ENCODE measurements at places on chromosomes 4 and X.

DNA sequence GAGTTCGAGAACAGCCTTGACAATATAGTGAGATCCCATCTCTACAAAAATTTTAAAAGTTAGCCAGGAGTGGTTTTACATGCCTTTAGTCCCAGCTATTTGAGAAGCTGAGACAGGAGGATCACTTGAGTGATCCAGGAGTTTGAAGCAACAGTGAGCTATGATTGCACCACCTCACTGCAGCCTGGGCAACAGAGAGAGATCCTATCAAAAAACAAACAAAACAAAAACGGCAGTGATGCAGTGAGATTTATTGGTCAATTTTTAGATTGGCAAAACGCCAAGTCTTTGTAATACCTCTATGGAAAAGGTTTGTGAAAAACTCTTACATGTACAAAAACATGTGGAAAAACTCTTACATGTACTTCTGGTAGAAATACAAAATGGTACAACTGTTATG is 91.3 kb downstream of the PTPN13 start:
- no peak for DNase-seq

GRCh38 chr4:130486186-130486585 is 1390.2 kb downstream of the C4orf33 start:
- DNase-seq: peak; percentile 3

- DNase-seq: peak; percentile 71
Measured at GRCh38 chrX:148133105-148133725, 152.1 kb downstream of the FMR1NB start.

DNA sequence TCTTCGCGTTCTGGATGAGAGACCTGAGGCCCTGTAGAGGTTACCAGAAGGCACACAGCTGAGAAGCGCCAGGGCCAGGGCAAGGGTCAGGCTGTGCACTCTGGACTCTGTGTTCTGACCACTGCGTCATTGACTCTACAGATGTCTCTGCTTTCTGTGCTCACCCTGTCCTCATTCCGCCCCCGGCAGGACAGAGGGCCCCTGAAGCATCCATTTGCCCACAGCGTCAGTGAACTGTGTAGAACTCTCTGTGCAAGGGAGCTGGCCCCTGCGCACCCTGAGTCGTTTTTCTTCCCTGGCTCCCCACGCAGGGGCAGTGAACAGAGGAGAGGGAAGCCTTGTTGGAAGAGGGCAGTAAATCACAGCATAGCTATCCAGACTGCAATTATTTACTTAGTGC is 6.1 kb upstream of the WAS start:
- DNase-seq: no peak

DNA sequence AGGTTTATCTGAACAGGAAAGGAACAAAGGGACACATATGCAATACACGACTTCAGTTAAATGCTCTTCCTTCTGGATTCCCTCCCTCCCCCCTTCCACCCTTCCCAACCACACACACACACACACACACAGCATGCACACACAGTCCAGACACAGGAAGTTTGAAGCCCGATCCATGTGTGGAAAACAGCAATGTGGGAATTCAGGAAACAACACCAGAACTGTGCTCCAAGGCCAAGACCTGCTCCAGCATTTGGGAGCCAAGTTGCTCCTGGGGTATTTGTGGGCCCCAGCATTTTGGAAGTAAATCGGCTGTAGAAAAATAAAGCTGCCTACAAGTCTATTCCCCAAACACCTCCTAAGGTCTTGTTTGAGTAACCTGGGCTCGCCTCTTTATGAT is 5.6 kb upstream of the AMOT start:
- DNase-seq: no peak

DNA sequence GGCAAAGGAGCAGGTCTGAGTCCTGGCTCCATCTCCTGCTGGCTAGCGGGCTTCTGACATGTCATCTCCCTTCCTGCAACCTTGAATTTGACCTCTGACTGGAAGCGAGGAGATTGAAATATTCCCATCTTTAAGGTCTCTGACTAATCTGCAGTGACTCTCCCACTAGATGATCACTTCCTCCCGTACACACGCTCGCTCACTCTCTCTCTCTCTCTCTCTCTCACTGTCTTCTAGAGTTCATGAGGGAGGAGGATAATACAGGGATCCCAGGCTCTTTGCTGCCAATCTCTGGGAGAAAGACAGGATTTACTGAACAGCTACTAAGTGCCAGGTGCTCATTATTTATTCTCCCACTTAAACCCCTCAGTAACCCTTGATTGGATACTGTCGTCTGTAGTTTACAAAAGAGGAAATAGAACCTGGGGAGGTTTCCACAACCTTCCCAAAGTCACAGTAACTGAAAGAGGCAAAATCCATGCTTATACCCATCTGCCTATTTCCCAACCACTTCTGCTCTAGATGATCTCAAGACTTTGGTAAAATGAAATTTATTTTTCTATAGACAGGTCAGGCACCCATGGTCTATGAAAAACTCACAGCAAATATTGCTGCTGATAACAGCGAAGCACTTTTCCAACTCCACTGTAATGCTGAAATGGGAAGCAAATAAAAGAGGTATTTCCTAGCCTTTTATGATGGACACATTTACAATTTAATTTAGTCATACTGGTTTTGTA is 193.5 kb upstream of the C1QTNF7 start:
- DNase-seq: no peak

Measured in brain (organoid and tissue), 16 donors.